ENCODE measurements at places on chromosomes 16 and 17.

DNA sequence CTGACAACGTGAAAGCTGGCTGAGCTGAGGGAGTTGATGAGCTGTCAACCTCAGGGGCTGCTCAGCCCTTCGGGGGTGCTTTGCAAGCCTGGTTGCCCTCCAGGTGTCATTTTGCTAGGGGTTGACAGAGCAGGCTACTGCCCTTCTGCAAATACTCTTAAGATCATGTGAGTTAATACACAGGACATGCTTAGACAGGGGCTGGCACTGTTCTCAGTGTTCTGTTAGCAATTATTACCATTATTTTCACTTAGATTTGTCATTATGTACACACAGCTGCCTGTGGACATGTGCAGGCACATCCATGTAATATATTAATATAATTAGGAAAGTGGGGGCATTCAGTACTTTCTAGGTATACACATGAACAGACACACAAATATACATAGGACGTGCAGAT lies 554.3 kb upstream of the HSBP1 start:
- no peak for DNase-seq

- no peak for DNase-seq
These were observed 1151.4 kb upstream of the CDH8 start for GRCh38 chr16:63187638-63188037.

DNA sequence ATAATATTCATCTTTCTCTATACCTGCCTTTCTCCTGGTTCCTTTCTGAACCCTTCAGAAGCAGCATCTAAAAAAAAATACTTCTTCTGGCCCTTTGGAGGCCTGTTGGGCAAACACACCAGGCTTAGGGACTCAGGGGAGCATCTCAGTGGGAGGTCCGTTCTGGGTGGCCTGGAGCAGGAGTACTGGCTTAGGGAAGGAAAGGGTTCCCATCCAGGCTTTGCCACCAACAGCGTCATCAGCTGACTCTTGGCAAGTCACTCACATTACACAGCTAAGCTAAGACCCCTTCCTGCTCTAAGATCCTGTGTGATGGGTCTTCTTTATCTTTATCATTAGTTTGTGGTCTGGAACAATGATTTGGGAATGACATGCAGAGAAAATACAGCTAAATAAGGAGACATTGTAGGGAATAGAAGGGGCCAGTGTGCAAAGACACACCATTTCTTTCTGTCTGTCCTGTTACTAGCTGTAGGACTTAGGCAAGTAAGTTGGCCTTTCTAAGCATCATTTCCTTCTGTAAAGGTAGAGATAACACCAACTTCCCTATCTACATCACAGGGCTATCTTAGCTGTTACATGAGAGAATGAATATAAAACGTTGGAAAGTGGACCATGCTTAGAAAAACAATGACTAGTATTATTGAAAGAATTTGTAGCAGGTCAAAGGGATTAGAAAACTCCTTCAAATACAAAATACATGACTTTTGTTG lies 9.9 kb downstream of the PCTP start:
- DNase-seq: no peak

DNA sequence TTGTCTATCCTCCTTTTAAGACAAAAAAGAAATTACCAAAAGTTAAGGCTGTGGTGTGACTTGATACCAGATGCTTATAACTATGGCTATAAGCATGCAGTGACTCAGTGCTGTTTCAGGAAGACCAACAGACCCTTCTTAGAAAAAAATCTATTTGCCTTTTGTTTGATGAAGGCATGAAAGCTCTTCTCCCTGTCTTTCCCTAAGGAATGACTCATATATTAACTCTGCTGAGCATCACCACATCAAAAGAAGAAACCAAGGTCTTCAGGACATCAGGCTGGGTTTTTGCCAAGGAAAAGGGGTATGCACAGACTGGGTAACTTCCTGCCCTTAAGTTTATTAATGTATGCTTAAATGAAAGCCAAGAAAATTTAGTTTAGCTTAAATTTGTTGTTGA lies 47.1 kb downstream of the VMP1 start:
- DNase-seq: no peak

DNA sequence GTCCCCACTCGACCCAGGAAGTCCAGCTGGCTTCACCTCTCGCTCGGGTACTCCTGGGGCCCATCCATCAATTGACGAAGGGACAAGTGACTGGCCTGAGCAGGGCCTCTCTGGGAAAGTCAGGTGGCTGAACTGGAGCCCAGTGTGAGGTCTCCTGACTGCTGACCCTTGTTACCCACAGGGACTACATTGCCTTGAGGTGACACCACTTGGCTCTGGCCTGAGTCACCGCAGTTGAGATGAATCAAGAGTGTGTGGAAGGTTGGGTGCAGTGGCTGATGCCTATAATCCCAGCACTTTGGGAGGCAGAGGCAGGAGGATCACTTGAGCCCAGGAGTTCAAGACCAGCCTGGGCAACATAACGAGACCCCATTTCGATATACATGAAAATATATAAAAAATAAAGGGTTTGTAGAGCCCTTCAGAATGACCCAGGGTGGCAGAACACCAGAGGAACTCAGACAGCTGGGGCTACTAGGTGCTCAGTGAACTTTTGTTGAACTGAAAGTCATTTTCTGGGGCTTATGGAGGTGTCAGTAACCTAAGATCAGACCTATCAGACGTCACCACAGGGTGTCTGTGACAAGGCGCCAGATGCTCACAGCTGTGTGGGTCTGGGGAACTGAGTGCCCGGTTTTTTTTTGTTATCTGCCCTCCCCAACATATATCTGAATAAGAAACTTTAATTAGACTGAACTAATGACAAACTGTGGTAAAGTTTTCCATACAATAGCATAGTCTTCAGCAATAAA lies 14.8 kb upstream of the ZFP90 start:
- DNase-seq: no peak

Measured in uterus (tissue), 4 donors.